Keratinocyte (primary cell): ENCODE measurements at places on chromosomes 2 and 18. TPM values are rescaled to one million over a fixed set of nuclear protein-coding genes. Genes with fewer than 3 reads are reported as not detected.

DNA sequence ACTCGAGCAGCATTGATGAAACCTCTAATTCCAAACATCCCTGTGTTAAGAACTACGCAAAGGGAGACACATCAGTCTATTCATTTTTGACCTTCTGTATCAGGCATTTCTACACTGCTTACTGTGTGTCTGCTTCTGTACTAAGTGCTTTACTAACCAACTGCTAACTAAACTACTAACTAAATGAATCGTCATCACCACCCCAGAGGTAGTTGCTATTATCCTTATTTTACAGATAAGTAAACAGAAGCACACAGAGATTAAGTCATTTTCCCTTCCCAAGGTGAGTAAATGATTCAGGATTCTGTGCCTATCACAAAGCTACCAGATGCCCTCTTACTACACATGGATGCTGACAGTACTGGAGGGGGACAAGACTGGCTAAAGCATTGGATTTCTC is 284.1 kb downstream of the AGPS start:
- no peak for DNase-seq

DNA sequence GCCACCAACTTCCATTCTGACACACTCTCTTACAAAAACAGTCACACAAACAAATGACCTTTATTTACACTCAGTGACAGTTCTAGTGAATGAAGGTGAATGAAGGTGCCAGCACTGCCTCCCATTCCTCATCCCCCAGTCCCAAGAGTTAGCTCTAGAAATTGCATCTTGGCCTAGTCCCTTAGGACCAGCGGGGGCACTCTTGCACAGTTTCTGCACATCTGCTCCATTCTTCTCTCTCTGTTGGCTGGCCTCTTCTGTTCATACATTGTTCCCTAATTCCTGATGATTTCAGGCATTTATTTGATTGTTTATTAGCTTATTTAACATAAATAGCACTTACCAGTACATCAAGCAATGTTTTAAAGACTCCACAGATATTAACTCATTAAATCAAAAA is 30.9 kb downstream of the GAREM1 start:
- DNase-seq: no peak

- no peak for DNase-seq
These were observed 65.5 kb downstream of the ACAA2 start for GRCh38 chr18:49747876-49748275.

GRCh38 chr2:231017231-231017598 is 20.1 kb upstream of the C2orf72 start:
- DNase-seq: no peak

DNA sequence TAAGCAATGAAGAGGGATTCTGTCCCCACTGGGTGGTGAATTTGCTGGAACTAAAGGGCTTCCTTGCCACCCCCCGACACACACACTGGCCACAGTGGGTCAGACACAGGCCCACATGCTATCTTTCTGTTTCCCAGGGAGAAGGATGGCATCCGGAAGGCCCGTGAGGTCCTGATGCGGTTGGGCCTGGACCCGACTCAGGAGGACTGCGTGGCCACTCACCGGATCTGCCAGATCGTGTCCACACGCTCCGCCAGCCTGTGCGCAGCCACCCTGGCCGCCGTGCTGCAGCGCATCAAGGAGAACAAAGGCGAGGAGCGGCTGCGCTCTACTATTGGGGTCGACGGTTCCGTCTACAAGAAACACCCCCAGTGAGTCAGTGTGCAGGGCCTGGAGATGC is 44.6 kb downstream of the HK2 start:
- no peak for DNase-seq

DNA sequence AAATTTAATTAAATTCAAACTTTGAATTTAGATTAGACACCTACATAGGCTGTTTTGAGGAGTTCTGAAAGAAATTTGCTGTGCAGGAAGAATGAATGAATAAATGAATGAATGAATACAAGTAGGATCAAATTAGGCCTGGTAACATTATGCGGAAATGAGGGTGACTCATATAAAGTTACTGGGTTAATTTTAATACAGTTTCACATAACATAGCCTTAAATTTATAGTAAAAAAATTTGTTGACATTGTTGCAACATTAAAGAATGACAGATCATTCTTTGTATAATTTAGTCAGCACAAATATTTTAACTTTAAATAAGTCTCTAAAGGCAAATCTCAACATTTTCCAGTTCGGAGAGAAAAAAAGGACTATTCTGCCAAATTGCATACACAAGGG is 1293.1 kb upstream of the SLC39A10 start:
- DNase-seq: no peak

DNA sequence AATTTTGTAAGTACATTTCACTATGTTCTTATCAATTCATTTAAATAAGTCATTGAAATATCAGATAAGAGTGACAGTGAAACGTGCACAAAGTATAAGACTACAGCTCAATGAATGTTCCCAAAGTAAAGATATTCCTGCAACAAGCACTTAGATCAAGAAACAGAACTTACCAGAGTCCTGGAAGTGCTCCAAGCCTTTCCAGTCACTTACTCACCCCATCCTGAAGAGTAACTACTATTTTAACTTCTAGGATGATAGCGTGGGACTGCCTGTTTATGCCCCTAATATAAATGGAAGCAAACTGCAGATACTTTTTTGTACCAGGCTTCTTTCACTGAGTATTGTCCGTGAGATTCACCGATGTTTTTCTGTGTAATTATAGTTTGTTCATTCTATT is 768.9 kb downstream of the SLC4A3 start:
- DNase-seq: no peak

DNA sequence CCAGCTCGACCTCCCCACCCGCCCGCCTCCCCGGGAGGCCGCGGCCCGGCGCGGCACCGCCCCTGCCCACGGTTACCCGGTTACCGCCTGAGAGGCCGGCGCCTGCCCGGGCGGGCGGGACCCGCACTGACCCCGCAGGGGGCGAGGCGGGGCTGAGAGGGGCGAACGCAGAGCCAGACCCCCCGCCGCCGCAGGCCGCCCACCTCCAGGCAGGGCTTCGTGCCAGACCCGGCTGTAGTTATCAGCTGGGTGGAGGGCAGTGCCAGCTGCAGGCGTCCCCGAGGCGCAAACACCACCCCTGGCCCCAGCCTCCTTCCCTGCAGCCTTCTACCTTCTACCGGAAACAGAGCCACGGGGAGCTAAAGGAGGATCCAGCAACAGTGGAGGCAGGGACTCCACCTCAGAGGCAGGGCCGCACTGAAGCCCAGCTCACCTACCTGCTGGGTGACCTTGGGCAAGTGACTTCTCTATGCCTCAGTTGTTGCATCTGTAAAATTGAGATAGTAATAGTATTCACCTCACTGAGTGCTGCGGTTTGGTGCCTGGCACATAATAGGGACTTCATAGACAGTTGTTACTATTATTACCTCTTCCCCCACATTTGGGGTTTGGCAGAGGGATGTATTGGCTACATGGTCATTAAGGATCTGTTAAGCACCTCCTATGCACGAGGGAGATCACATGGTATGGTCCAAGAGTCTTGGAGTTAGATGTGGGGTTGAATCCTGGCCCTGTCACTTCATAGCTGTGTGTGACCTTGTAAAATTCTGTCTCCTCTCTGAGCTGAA is 231.6 kb upstream of the SMAD2 start:
- no peak for DNase-seq

GRCh38 chr18:35144698-35145097 is 96.1 kb upstream of the ZNF397 start:
- DNase-seq: no peak

GRCh38 chr2:110691612-110692258 is 13.9 kb upstream of the BUB1 start:
- no peak for DNase-seq

- DNase-seq: no peak
These were observed 30.2 kb downstream of the EDAR start for GRCh38 chr2:108958632-108959341.

DNA sequence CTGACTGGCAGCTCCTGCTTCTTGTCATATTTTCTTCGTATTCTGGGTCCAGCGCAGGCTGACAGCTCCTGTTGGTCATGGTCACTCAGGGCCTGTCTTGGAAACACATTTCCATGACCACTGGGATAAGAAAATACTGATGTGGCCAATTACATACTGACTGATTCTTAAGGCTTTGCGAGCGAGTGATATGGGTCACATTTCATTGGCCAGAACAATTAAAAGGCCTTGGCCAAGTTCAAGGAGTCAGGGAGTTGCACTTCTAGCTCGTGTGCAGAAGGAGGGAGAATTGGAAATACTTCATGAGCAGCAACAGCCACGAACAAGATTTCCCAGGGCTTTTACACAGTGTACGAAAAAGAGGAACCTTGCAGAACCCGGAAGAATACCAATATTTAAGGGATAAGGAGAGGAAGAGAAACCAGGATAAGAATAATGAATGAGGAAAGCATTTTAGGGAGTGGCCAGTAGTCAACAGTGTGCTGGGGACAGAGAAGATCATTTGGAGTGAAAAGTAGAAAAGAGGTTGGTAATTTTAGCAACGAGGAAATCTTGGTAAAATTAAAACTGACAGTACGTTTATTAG is 149.5 kb downstream of the ATP9B start:
- no peak for DNase-seq

DNA sequence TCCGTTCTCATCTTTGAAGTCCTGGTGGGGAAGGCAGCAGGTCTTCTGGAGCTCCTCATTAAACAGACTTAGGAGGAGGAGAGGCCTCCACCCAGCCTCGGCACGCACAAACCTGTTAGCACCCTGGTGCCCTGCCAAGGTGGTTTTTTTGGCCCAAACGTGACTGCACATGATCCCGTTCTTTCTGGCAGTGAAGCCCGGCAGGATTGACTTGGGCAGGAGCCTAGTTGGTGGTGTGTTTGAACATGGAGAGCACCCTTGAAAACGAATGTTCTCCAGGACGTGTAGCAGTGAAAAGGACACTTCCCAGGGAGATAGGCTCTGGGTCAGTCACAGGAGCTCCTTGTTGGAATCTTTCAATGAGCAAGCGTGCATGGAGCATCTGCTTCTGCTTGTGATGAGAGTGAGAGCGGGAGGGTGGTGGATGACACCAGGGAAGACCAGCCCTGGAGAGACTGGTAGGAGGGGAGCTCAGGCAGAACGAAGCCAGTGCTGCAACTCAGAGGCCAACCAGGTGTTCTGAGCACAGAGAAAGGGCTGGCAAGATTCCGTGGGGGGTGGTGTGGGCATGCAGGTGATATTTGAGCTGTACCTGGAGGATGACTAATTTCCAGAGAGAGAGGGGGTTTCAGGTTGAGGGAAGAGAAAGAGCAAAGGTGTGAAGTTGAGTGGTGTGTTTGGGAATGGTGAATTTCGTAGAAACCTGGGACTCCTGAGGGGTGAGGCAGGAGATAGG is 73.8 kb downstream of the TANC1 start:
- peak; percentile 49 for DNase-seq

GRCh38 chr2:109005686-109006204 is 16.7 kb upstream of the EDAR start:
- DNase-seq: no peak

DNA sequence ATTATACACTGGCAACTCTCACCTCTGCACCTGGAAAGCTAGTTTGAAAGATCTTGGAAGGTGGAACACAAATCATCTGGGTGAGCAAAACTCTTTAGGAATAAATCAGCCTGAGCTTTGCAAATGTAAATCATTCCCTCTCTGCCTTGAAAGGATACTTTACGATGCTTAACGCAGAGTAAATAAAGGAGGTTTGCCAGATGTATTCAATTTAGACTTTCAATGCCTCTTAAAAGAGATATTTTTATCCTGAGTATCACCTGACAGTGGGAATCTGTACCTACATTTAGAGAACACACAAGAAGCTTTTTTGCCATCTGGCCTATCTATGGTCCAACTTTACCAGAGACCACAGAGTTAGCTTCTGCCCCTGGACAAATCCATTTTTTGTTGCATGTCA is 983.2 kb upstream of the CDH2 start:
- no peak for DNase-seq

- no peak for DNase-seq
These were observed 400.7 kb downstream of the HRH4 start for GRCh38 chr18:24860978-24861680.

- DNase-seq: no peak
These were observed 21.5 kb upstream of the REEP1 start for GRCh38 chr2:86358957-86359356.

DNA sequence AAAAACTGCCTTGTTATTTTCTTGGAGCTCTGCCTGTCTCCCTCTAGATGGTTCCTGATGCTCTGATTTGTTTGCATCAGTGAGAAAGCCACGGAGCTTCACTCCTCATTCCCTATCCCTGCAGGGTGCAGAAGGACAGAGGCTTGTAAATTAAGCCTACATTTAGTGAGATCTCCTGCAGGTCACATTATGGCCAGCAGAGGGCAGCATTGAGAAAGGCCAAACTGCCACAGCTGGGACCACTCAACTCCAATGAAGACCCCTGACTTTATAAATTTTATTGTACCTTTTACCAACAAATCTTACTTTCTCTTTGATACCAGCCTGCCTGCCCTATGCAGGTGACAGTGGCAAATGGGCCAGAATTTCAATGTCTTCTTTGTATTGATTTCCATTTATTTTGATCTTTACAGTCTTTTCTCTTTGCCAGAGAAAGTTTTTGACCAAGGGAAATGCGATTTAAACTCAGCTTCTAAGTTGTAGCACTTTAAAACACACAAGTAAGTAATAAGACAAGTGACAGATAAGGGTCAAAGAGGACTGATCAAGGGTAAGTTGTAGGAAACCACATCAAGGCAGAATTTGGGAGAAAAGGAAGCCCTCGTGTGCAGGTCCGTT is 1029.1 kb upstream of the KLHL29 start:
- no peak for DNase-seq

- DNase-seq: no peak
These were observed 27.5 kb upstream of the SUCLG1 start for GRCh38 chr2:84486441-84487115.

DNA sequence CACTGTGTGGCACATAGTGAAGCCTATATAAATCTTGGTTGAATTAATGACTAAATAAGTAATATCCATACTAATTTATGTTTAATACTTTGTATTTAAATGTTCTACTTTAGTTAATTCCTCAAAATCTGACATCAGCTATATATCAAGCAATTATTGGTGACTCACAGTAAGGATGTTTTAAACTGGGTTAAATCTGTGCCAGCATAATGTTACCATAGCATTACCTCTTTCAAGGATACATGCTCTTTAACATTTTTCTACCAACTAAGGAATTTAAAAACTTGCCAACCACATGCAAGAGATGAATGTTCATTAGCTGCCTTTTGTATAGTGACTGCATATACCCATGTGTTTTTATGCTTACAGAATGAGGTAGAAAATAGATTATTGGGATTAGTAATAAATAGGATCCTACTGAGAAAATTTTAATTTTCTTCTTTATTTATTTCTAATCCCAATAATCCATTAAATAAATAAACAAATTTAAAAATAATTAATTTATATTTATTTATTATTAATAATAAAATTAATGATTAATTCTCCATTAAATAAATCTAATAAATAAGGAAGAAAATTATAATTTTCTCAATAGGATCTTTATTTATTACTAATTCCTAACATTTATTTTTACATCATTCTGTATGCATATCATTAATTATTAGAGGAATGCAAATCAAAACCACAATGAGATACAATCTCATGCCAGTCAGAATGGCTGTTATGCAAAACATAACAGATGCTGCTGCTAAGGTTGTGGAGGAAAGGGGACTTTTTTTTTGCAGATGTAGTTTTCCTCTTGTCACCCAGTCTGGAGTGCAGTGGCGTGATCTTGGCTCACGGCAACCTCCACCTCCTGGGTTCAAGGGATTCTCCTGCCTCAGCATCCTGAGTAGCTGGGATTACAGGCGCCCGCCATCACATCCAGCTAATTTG is 410.7 kb upstream of the DSEL start:
- no peak for DNase-seq

FEV gene
- polyA plus RNA-seq: not detected in 3 replicates

ANKRD30BL gene
- polyA plus RNA-seq: not detected in 3 replicates

SAG gene
- not detected in 3 replicates for polyA plus RNA-seq

IL36RN gene
- polyA plus RNA-seq: 1.7 to 7.9 TPM (median 3.9 TPM) in 3 replicates

FBXO36 gene
- 1.6 to 2.3 TPM (median 1.7 TPM) in 3 replicates for polyA plus RNA-seq

ASPRV1 gene
- 0.44 to 3.4 TPM (median 1.5 TPM) in 3 replicates for polyA plus RNA-seq

KRTCAP3 gene
- polyA plus RNA-seq: 8.6 to 22.9 TPM (median 14.7 TPM) in 3 replicates

CCDC148 gene
- polyA plus RNA-seq: 0.13 to 0.39 TPM (median 0.14 TPM) in 3 replicates

ASB18 gene
- polyA plus RNA-seq: not detected in 3 replicates
